ENCODE measurements at places on chromosomes 7 and 10. TPM values are rescaled to one million over a fixed set of nuclear protein-coding genes. Genes with fewer than 3 reads are reported as not detected.

The SERPINE1 gene
- polyA plus RNA-seq = 271 TPM

The SPDYE5 gene
- not detected for polyA plus RNA-seq

The OPALIN gene
- polyA plus RNA-seq = not detected

DNA sequence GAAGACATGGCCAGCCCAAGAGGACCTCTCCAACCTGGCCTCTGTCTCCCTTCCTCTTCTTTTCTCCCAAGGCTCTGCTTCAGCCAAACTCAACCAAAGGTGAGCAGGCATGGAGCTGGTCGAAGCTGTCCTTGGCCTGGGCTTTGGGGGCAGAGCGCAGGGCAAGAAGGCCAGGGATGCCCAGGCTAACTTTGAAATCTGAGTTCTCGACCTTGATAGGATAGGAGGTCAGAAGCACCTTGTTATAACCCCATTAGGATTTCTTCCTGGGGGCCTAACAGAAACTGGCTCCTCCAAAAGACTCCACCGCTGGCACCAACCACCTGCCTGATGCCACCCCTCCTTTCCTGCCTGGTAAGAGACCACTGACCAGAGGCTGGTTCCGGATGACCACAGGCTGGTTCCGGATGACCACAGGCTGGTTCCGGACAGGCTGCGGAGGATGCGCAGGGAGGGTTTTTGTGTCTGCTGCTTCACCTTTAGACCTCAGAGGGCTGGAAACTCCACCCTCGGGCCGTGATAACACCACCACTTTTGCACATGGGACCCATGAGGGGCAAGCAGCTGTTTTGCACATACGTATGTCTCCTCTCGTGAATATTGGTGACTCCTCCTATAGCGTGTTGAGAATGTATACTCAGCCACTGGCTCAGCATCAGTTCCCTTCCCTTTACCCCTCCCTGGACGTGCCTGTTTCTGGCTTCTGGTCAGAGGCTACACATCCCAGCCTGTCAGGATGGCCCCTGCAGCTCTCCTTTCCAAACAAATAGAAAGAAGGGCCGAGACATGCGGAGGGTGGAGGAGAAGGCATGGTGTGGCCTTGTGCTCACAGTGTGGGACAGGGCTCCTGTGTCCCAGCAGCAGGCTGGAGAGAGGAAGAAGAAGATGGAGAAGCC lies 140.1 kb downstream of the DNAJB6 start:
- DNase-seq = no peak

The CUEDC2 gene
- 109 TPM for polyA plus RNA-seq

The PRSS2 gene
- polyA plus RNA-seq = not detected

- no peak for DNase-seq
Measured at GRCh38 chr7:87129848-87130247, 22.4 kb upstream of the DMTF1 start.

The NT5C3A gene
- polyA plus RNA-seq = 21.3 TPM

The CUZD1 gene
- 1.1 TPM for polyA plus RNA-seq

The MMD2 gene
- not detected for polyA plus RNA-seq

DNA sequence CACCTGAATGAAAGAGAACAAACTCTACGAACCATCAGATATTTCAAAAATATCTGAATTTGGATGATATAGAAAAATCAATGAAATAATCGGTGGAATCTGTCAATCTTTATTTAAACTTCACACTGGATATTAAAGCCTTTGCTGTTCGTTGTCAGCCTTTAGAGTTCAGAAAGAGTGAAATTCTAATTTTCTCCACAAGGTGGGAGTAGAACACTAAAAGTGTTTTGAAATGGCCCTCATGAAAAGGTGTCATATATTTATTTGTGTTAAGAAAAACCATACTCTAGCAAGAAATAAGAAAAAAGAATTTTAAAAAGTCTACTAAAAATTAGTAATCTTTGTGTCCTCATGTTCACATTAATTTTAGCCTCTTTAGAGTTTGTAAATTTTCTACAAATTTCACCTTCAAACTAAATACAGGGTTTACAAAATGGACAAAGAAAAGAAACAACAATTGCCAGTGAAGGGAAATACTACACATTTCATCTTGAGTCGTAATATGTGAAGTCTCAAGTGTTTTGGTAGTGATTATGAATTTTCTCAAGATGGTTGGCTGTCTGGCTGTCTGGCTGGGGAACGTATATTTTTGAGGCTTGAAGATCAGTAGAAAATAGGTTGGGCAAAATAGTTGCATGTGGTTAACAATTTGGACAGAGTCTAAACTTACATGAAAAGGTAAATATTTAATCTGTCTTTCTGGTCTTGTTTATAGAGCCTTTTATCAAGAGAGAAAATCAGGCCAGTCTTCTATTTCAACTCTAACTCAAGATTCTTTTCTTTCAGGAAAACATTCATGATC lies 43.7 kb downstream of the DNAJB9 start:
- peak; percentile 30 for DNase-seq

GRCh38 chr7:115754226-115754625 lies 276.3 kb downstream of the TFEC start:
- no peak for DNase-seq

- DNase-seq = no peak
Measured at GRCh38 chr10:10141782-10142382, 875.8 kb upstream of the CELF2 start.

GRCh38 chr10:116109481-116109880 lies 163.5 kb downstream of the GFRA1 start:
- DNase-seq = no peak

DNA sequence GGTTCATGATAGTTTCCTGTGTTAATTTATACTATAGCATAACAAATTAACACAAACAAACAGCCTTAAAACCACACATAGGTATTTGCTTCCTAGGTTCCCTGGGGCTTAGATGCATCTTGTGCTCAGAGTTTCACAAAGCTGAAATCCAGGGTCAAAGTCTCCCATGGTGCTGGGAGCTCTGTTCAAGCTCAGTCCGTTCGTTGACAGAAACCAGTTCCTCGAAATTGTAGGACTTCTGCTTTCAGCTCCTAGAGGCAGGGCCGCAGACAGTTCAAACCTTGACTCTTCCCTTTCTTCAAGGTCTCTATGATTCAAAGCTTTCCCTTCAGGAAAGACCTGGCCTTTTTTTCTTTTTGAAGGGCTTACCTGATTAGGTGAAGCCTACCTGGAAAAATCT lies 90.5 kb downstream of the VSTM2A start:
- DNase-seq = no peak

The ZNF775 gene
- polyA plus RNA-seq = 5.3 TPM

The EVX1 gene
- polyA plus RNA-seq = not detected

GRCh38 chr10:114638821-114639625 lies 19.1 kb downstream of the ABLIM1 start:
- no peak for DNase-seq

Measured in foreskin keratinocyte (primary cell).